ENCODE measurements at places on chromosomes 11 and 22.

- no peak for DNase-seq
Observed at GRCh38 chr11:130725421-130726233, 190.7 kb downstream of the SNX19 start.

DNA sequence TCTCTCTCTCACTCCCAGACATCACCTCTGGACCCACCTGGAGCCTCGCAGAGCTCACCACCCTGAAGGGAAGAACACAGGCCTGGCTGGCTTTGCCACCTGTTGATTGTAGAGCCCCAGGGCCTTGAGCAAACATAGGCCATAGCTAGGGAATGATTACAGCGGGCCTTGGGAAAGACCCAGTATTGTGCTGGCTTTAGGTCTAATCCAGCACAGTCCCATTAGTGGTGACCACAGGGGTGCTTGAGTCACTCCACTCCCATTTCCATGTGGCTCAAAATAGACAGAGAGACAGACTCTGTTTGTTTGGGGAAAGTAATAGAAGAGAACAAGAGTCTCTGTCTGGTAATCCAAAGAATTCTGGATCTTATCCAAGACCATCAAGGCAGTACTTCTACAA is 42.7 kb upstream of the FAM181B start:
- DNase-seq = no peak

DNA sequence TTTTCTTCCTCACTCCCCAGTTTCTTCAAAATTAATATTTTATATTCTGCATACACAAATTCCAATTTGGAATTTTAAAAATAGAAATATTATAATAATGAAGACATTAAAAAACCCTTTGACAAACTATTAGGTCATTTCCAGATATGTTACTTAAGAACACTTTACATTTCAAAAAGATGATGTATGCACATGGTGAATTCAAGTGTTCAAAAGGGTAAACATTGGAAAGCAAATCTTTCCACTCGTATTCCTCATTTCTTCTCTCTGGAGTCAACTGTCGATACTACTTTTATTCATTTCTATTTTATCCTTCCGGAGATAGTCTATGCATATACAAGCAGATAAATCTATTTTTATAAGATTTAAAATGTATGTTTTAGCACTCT is 16.7 kb downstream of the TBCEL start:
- no peak for DNase-seq

DNA sequence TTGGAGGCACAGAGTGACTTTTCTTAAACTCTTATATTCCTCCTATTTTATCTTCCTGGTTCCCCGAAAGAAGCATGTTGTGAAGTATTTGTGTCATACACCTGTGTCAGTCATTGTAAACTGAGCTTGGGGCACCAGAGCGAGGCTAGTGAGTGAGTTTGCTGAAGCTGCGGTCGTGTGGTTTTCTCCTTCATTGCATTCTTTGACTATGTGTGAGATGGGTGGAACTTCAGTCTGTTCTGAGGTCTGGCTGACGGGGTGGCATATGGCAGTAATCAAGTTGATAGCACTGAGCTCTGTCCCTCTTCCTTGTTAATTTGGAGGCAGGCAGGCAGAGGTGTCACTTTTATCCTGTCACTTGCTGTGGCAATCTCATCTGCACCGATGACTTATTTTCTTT is 4.2 kb downstream of the VPS26B start:
- no peak for DNase-seq

- DNase-seq = peak; percentile 44
Observed at GRCh38 chr11:926341-926916, 759 bp downstream of the AP2A2 start.

DNA sequence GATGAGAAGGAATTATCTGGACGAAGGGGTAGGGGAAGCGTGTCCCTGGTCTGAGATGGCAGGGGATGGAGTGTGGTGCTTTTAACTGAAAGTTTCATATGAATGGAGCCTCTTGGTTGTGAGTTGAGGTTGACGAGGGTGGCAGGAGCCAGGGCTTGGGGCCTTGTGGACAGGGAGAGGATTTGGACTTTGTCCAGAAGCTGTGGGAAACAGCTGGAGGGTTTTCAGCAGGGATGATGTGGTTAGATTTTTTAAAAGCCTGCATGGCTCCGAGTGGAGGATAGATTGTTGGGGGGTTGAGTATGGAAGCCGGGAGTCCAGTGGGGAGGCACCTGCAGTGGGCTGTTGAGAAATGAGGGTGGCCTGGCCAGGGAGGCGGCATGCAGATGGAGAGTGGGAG is 24.8 kb downstream of the MYO7A start:
- DNase-seq = no peak

DNA sequence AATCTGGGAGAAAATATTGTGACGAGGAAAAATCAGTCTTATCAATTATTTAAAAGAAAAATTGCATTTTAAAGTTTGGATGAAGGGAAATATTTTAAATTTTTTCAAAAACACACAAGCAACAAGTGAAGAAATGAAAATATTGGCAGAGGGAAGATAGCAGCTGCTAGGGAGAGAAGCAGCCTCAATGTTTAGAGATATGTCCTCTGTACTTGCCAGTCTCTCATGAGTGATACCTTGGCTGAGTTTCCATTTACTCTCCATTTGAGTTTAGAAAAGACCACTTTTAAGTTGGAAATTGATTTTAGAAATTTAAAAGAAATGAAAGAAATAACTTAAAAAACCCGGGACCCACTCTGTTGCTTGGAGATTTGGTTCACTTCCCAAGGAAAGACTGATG is 88.6 kb upstream of the DBX1 start:
- no peak for DNase-seq

GRCh38 chr11:58654908-58655296 is 32.4 kb downstream of the CNTF start:
- no peak for DNase-seq

DNA sequence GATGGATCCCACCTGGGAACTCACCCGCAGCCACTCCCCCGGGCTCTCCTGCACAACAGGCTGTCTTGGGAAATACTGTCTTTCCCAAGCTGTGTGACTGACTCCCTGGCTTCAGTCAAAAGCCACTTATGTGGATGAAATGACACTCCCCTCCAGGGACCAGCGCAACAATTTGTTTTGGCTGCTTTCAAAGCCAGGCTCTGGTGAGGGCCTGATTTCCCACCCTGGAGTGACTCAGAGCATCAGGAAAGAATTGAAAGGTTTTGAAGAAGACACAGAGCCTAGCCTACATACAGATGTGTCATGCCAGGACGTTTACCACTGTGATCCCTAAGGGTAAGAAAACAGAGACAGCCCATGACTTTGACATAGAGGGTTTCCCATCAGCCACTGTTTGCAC is 550.5 kb downstream of the MIAT start:
- DNase-seq = no peak

- no peak for DNase-seq
Observed at GRCh38 chr11:34540870-34541269, 27.3 kb upstream of the ELF5 start.

DNA sequence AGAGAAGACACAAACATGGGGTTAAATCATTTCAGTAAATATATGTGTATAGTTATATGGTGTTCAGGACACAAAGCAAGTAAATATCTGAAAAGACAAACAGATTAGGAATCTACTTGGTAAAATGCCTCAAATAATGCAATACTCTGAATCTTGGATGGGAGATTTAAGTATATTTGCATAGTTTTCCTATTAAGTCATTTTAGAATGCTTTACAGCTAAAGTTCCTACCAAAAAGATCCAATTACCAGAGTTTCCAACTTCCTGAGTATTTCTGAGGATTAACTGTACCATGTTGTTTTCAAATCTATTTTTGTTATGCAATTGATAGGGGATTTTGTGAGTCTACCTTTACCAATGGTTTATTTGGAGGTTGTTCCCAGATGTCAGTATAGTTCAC is 424.4 kb upstream of the CCDC179 start:
- no peak for DNase-seq

GRCh38 chr22:47372111-47372581 is 609.7 kb downstream of the TBC1D22A start:
- DNase-seq = no peak

DNA sequence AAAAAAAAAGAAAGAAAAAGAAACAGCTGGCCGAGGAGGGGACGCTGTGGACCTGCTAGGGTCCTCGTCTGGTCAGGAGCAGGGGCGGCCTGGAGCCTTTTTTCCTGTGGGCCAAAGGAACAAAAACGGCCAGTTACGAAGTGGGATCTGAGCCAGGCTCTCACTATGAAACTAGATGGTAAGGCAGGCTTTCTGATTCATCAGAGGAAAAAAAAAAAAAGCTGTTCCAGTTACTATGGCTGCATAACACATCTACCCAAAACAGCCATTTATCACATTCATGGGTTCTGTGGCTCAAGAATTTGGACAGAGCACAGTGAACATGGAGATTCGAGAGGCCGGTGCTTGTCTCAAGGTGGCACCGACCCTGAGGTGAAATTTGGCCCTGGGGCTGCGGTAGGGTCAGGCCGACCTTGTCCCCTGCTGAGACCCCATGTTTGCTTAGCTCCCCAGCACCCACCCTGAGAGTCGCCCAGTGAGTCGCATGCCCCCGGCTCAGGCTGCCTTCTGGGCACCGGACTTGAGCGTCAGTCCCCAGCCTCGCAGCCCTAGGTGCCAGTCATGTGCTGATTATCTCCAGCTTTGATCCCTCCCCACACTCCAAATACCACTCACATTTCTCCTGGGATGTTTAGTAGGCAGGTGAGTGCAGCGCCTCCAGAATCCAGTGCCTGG is 34.2 kb downstream of the MRGPRD start:
- no peak for DNase-seq

- DNase-seq = no peak
Observed at GRCh38 chr22:30078320-30079311, 1.6 kb upstream of the HORMAD2 start.

GRCh38 chr11:45915446-45915845 is 2.2 kb downstream of the PEX16 start:
- no peak for DNase-seq

DNA sequence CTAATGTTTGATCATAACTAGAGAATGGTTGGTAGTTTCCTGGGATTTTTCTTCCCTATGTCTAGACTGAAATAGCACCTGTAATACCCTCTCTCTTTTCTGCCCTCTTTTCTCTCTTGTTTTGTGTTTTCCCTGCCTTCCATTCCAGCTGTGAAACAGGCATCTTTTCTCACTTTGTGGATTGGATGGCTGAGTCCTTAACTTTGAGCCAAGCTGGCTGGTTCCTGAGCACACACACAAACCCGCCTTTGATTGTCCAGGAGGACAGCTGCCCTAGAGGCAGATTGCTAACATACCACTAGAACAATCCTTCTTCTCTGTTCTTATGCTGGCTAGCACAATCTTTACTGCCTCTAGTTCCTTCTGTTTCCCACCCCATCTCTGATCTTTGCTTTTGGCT is 17.7 kb downstream of the CTNND1 start:
- peak; percentile 31 for DNase-seq

DNA sequence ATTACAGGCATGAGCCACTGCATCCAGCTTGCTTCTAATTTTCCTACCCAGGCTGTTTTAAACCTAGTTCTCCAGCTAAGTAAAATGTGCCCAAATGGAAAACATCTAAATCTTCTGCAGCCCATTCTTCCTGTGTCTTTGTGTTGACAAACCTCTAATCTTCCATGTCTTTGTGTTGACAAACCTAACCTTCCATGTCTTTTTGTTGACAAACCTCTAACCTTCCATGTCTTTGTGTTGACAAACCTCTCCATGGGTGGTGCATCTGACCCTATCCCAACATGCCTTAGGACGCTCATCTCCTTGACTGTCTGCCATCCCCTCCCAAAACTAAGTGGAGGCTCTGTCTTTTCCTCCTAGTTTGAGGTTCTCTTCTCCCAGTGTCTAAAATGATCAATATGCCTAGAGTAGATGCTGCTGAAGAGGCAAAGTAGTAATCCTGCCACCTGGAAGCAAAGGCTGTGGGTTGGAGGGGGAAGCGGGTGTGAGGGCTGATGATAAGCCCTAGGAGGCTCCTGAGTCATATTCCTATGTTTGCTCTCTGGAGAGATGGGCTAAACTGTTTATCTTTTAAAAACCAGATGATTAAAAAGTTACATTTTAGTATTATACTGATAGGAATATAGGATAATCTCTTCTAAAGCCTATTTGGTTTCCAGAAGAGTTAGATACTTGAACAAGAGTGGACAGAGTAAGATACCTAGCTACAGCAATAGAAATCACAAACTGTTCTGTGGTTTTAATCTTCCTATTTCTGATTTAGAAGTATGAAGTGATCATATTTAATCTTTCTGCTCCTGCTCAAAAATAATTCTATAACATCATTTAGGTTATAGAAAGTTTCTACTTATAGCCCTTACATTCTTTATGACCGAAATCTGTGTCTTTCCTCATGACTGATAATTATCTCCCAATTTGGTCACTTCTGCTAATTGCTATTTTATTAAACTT is 7.9 kb downstream of the FEN1 start:
- no peak for DNase-seq

DNA sequence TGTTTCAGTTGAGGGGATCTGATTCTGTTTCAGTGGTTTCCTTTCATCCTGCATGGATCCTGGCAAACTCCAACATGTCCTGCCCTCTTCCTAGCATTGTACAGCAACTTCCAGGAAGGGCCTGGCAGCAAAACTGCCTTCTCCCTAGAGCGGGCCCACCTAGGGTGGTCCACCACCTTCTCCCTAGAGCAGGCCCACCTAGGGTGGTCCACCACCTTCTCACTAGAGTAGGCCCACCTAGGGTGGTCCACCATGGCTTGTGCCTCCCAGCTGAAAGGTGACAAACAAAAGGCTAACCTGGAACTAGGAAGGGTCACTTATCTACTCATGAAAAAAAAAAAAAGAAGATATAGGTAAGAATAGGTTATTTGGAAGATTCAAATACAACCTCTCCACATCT is 92.2 kb downstream of the NTM start:
- DNase-seq = no peak

DNA sequence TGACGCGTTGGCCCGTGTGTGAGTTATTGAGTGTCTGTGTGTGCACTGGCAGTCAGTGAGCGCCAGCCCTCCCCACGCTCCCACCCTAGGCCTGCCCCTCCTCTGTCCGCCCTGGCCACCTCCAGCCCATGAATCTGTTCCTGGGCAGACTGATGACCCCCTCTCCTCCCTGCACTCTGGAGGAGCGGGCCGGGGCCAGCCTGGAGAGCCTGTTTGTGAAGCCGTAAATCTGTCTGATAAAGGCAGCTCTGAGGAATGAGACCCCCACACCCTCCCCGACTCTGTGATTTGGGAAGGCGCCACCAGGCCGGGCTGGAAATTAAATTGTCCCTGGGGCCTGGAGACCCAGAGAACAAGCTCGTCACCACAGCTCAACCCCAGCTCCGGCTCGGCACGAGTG is 8.6 kb downstream of the TSSC4 start:
- DNase-seq = no peak

GRCh38 chr11:117678658-117679406 is 118.2 kb downstream of the DSCAML1 start:
- no peak for DNase-seq

DNA sequence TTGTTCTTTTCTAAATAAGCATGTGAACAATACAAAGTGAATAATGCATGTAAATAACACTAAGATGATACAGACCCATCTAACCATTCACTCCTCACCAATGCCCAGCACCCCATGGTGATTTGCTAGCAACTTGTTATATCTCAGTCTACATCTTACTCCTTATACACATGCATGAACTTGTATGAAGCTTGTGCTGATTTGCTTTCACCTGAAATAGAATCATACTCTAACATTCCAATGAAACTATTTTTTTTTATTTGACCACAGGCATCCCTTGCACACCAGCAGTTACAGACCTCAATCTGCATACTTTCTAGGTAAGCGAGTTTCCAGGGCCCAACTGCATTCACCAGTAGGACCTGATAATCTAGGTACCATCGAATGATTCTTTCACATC is 873.6 kb downstream of the OPCML start:
- DNase-seq = no peak

GRCh38 chr11:64787526-64788320 is 9.4 kb upstream of the SF1 start:
- DNase-seq = peak; percentile 88
